NCI-H526 (cell line): ENCODE measurements at places on chromosomes 16 and 17.

DNA sequence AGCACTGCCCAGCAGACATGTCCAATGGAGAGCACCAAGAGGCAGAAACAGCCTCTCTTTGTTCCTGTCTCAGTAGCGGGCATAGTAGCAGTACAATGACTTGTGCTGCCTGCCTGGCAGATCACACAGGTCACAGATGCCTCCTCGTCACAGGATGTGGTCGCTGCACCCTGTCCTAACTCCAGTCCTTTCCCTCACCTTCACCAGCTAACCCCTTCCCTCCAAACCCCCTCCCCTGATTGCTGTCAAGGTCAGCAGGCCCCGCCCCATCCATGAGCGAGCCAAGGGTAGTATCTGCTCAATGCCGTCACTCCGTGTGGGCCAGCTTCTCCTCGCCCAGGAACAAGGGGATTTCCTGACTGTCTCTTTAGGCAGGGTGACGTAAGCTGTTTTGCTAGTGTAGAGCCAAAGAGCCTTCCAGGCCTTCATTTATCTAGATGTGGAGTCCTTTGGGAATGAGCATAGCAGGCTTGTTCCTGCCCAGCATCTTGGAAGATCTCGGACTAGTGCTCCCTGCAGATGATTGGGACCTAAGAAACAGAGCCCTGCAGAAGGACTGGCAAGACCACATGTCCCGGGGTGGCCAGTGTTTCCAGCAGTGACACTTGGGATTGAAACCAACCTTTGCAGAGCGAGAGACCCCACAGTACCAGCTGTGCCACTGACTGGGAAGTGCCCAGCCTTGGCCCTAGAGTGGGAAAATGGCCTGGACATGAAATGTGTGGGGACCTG, 75.9 kb upstream of the TNRC6C start:
- no peak for DNase-seq

- DNase-seq = no peak
Observed at GRCh38 chr17:27567563-27567859, 63.5 kb upstream of the LGALS9 start.

- no peak for DNase-seq
Observed at GRCh38 chr16:80971819-80972218, 34.9 kb downstream of the CMC2 start.

- peak; percentile 32 for DNase-seq
Observed at GRCh38 chr16:51818342-51818944, 667.4 kb upstream of the SALL1 start.

DNA sequence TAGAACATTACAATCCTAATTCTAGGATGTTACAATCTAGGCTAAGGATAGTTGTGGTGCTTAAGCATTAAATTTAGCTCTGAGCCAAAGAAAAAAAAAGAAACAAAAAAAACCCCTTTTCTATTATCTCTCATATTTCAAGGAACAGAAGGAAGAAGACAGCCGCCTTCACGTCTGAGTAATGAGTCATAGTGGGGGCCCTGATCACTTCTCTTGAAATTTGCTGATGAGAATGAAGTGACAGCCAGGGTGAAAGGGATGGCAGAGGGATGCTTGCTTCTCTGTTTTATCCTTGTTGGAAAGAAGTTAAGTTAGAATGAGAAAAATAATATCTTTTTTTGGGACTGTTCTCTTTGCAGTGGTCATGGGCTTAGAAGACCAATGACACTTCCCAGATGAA, 82.6 kb upstream of the MPHOSPH6 start:
- DNase-seq = no peak

DNA sequence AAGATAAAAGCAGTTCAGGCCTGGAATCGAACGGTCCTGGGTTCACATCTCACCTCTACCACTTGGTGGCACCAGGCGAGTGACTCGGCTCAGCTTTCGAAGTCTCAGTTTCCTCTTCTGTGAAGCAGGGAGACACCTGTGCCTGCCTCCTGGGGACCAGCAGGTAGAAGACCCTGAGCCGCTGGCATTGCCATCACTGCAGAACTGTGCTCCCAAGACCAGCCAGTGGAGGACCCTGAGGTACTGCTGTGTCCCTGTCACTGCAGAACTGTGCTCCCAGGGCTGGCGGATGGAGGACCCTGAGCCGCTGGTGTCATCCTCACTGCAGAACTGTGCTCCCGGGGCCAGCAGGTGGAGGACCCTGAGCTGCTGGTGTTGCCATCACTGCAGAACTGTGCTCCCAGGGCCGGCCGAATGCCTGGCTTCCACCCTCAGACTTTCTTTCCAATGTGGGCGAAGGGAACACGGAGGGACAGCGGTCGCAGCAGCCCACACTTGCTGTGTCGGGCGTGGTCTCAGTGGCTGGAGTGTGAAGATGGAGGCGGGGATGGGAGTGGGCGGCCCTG, 8.7 kb upstream of the SLC7A5 start:
- no peak for DNase-seq

DNA sequence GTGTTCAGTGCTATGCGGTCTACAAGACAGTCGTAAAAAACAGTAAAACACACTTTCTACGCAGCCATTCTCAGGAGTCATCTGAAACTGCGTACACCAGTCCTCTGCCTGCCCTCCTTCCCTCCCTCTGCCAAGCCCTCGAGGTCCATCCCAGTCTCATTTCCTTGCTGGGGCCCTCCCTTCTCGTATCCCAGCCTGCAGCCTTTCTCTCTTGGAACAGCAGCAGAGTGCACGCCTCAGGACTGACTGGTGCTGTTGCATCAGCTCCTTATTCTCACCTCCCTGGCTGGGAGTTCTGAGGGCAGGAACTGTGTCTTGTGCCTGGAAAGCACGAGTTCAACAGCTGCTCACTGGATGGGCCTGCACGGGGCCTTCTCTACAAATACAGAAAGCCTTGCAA, 12.5 kb downstream of the FAHD1 start:
- no peak for DNase-seq

DNA sequence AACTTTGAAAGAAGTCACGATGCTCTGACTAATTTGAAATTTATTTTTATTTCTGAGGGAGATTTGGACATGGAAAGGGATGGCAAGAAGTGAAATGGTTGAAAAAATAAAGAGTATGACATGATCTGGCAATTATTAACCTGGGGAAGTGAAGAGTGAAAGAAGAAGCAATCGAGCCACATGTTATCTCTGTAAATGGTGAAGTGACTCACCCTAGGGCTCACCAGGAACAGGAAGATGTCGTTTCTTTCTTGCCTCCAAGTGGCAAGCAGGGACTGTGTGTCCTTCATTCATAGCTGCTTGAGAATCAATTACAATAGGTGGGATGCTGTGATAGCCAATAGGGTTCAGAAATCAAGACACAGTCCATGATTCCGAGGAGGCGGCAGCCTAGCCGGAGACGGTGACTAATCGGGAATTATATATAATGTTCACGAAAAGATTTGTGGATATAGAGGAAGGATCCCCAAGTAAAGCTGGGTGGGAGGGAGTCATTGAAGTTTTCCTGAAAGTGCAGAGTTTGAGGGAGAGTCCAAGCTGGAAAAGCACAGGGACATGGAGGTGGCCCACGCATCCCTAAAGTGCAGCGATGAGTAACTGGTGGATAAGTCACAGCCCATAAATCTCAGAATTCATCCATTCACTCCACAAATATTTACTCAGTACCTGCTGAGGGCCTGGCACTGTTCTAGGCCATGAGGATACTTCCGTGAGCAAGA, 18.2 kb upstream of the KRT20 start:
- DNase-seq = no peak

DNA sequence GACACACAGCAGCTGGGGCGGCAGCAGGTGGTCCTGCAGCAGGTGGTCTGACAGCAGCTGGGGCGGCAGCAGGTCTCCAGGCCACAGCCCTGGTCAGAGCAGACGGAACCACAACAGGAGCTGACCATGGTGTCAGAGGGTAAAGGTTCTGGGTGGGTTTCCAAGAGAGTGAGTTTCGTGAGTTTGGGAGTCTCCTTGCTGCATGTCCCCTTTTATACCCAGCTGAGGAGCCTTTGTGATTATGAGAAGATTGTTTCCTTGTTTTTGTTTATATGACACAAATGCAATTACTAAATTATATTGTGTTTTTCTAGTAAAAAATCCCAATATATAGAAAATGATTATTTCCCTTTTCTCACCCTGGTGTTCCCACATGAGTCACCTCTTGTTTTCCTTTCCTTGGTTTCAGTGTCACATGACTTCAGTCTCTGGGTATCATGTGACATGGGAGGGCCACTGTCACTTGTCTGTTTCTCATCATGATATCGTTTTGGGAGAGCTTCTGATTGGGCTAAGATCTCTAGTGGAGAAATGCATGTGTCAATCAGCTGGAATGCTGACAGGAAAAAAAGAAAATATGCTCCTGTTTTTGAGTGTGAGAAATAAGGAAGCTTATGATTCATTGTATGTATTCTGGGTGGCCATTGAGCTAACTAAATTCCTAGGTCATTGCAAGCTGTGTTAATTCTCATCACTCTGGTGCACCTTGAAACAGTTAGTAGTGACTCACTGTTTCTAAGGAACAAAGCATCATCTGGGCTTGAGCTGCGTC, at the start of gene KRTAP4-6:
Gene KRTAP4-6, minus strand, starts transcription at position 185 of the 772 bp plus-strand sequence. Its CDS starts 57 bp downstream, at position 128.
- no peak for DNase-seq

GRCh38 chr16:8795091-8795490, 2.3 kb downstream of the TMEM186 start:
- no peak for DNase-seq

GRCh38 chr16:72221630-72222024, 49.7 kb upstream of the PMFBP1 start:
- no peak for DNase-seq

- no peak for DNase-seq
Observed at GRCh38 chr17:82893779-82894178, 54.0 kb upstream of the ZNF750 start.

DNA sequence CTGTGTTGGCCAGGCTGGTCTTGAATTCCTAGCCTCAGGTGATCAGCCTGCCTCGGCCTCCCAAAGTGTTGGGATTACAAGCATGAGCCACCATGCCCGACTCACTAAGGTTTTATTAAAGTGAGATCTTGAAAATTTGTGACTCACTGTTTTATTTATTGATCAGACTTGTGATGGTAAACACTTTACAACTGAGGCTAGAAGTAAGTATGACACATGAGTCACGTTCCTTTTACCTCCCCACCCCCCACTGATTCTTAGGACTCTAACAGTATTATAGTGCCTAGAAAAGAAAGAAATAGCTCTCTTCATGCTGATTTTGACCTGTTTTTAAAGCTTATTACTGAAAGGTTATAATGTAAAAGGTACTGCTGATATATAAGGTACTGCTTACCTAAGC, 160.6 kb downstream of the TANC2 start:
- DNase-seq = no peak

GRCh38 chr16:24337013-24337412, 80.9 kb downstream of the CACNG3 start:
- DNase-seq = no peak

- no peak for DNase-seq
Observed at GRCh38 chr16:82156761-82157533, 13.1 kb downstream of the MPHOSPH6 start.
